ENCODE measurements at places on chromosomes 2 and 18. TPM values are rescaled to one million over a fixed set of nuclear protein-coding genes. Genes with fewer than 3 reads are reported as not detected.

- peaks cover 7% of the 10 kb centered on the region for H3K4me1 ChIP-seq
- H3K36me3 ChIP-seq = no peaks in the 10 kb centered on the region
- H3K27ac ChIP-seq = no peak overlapping the region
Observed at GRCh38 chr2:209426432-209426831, 2.6 kb downstream of the MAP2 start.

DNA sequence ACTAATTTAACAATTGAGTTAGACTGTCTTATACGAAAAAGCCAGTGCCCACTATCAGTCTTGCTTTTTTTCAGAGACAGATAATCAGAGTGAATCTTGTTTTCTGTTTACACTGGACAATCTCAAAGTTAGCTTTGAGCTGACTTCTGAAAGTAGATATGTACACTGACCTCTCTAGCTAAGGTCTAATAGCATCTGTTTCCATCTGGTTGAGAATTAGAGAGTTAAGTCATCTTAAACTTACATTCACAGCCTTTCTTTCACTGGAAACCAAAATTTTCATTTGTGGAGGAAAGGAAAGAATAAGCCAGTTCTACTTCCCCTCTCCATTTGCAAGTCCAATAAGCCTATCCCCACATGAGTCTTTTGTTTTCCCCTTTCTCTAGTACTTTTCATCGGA is 89.3 kb downstream of the VRK2 start:
- no peak overlapping the region for H3K4me3 ChIP-seq
- no peak for DNase-seq
- no peaks in the 10 kb centered on the region for H3K27me3 ChIP-seq
- H3K36me3 ChIP-seq = no peaks in the 10 kb centered on the region

Gene ANKRD30B
- total RNA-seq = not detected

Gene UGT1A8
- total RNA-seq = not detected

GRCh38 chr2:177740700-177741099 is 331.9 kb downstream of the PDE11A start:
- H3K4me3 ChIP-seq = no peak overlapping the region
- H3K27ac ChIP-seq = no peak overlapping the region
- H3K36me3 ChIP-seq = no peaks in the 10 kb centered on the region
- H3K27me3 ChIP-seq = no peaks in the 10 kb centered on the region
- peak; percentile 38 for DNase-seq
- peaks cover 30% of the 10 kb centered on the region for H3K4me1 ChIP-seq

Gene GDF7
- total RNA-seq = 0.55 TPM

Gene CNTNAP5
- total RNA-seq = not detected

DNA sequence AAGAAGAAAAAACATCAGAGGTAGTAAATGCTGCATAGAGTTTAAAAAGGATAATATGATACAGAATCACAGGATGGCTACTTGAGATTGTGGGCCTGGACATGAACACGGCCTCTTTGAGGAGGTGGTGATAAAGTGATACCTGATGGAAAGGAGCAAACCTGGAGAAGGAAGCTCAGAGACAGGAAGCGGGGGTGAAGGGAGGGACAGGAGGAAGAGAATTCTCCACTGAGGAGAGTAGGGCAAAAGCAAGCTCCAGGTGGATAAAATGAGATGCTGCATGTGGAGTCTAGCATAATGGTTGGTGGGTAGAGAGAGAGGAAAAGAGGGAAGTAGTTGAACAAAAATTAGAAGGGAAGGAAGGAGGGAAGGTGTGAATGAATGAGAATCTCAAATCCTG is 77.0 kb upstream of the GALNT3 start:
- no peaks in the 10 kb centered on the region for H3K27me3 ChIP-seq
- no peak overlapping the region for H3K27ac ChIP-seq
- no peak for DNase-seq
- no peaks in the 10 kb centered on the region for H3K4me1 ChIP-seq
- H3K4me3 ChIP-seq = no peak overlapping the region
- H3K36me3 ChIP-seq = no peaks in the 10 kb centered on the region

DNA sequence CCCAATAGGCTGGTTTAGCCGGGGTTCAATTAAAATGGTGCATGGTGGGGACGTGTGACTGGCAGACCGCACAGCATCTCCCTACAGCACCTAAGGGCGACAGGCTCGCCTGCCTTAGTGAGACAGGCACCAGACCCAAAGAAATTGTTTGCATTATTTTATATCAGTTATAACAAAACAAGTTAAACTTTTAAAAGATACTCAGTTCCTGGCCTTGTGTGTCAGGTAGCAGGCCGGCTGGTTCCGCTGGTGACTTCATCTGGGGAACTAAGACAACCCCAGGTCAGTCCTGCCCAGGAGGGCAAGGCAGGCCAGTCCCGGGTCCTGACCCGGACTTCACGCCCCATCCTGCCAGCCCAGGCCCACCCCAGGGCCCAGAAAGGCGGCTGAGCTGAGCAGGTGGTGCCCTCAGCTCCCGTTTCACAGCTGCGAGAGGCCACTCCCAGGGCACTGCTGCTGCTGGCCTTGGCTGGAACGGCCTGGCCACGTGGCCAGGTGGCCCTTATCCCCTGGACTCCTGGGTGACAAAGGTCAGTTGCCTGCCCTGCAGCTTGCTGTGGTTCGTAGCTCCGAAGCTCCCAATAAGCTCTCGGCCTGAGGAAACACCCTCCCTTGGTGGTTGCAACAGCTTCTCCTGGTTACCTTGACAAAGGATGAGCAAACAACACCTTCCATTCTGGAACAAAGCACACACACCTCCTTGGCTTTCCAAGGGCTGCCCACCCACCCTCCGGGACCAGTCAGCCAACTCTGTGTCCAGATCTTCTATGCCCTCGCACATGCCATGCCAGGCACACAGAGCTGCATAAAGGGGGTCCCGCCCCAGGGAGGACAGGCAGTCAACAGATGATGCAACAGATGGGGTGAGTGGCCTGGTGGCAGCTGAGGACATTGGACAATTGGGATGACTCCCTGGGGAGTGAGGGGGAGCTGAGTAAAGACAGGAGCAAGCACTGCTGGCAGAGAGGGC is 11.3 kb upstream of the AGXT start:
- no peak overlapping the region for H3K4me3 ChIP-seq
- H3K4me1 ChIP-seq = no peaks in the 10 kb centered on the region
- no peaks in the 10 kb centered on the region for H3K36me3 ChIP-seq
- DNase-seq = no peak

Gene ALLC
- 0.47 TPM for total RNA-seq

GRCh38 chr2:173834141-173834540 is 131.0 kb downstream of the SP3 start:
- H3K27me3 ChIP-seq = no peaks in the 10 kb centered on the region
- no peak overlapping the region for H3K27ac ChIP-seq
- DNase-seq = no peak
- H3K4me3 ChIP-seq = no peak overlapping the region

GRCh38 chr2:178401994-178402437 is 49.0 kb downstream of the PRKRA start:
- H3K27ac ChIP-seq = no peak overlapping the region
- H3K27me3 ChIP-seq = no peaks in the 10 kb centered on the region
- H3K4me3 ChIP-seq = no peak overlapping the region

Gene LHCGR
- total RNA-seq = not detected

Gene FECH
- total RNA-seq = 46.8 TPM

DNA sequence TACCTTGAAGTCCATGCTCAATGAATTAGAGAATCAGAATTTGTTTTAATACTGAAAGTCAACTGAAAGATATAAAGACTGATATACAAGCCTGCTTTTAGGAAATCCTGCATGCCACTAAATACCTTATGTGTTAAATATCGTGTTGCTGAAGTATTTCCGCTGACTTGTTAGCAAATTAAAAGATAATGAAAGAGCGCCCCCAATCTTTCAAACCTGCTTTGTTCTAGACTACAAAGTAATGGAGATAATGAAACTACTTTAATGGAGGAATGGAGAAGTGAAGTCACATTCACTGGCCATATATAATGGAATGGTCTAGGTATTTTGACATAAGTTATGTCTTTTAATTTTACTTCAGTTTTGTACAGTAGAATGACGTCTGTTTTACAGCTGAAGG is 95.7 kb downstream of the ASXL3 start:
- DNase-seq = no peak
- no peak overlapping the region for H3K27ac ChIP-seq
- H3K4me1 ChIP-seq = no peaks in the 10 kb centered on the region
- no peaks in the 10 kb centered on the region for H3K36me3 ChIP-seq
- H3K27me3 ChIP-seq = no peaks in the 10 kb centered on the region
- H3K4me3 ChIP-seq = no peak overlapping the region

- no peak overlapping the region for H3K4me3 ChIP-seq
- H3K27me3 ChIP-seq = no peaks in the 10 kb centered on the region
- DNase-seq = no peak
- H3K27ac ChIP-seq = no peak overlapping the region
- H3K36me3 ChIP-seq = no peaks in the 10 kb centered on the region
- H3K4me1 ChIP-seq = no peaks in the 10 kb centered on the region
Observed at GRCh38 chr2:79716266-79716665, 203.4 kb downstream of the CTNNA2 start.

- no peaks in the 10 kb centered on the region for H3K27me3 ChIP-seq
- DNase-seq = no peak
- no peak overlapping the region for H3K27ac ChIP-seq
- H3K4me1 ChIP-seq = no peaks in the 10 kb centered on the region
Observed at GRCh38 chr2:47493317-47494035, 90.5 kb downstream of the MSH2 start.

Gene SEMA4F
- 4.8 TPM for total RNA-seq

- no peaks in the 10 kb centered on the region for H3K4me1 ChIP-seq
- no peak overlapping the region for H3K27ac ChIP-seq
- no peaks in the 10 kb centered on the region for H3K36me3 ChIP-seq
- DNase-seq = no peak
- no peaks in the 10 kb centered on the region for H3K27me3 ChIP-seq
Observed at GRCh38 chr2:10161961-10162441, 39.5 kb downstream of the RRM2 start.

Gene IL37
- total RNA-seq = not detected

DNA sequence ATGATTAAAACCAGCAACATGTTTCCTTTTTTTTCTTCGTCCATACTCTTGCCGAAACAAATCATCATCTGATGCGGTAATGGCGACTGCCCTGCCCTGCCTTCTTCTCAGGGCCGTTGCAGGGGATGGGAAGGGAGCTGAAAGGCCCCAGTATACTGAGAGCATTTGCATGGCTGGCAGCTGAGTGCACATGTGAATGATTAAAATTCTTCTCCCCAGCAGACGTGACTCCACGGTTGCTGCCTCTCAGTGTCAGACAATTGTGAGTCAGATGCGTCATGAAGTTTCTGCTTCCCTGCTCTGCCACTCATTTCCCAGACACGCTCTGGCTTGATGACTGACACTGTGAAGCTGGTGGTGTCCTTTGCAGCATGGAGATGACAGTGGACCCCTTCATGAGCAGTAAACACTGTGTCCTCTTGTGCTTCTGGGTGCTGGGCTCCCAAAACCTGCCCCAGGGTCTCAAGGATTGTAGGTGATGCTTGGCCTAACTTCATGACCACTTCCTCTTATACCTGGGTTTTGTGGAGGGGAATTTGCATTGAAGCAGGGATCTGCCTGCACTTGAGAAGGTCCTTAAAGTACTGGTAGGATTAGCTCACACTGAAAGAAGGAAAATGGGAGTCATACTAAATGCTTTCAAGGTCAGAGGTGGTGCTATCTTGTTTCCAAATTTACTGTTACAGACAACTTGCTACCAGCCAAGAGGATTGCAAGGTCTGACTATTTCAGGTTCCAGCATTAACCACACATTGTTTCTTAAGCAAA is 222.5 kb upstream of the COPS8 start:
- no peaks in the 10 kb centered on the region for H3K27me3 ChIP-seq
- H3K36me3 ChIP-seq = no peaks in the 10 kb centered on the region
- no peaks in the 10 kb centered on the region for H3K4me1 ChIP-seq
- peak; percentile 9 for DNase-seq

DNA sequence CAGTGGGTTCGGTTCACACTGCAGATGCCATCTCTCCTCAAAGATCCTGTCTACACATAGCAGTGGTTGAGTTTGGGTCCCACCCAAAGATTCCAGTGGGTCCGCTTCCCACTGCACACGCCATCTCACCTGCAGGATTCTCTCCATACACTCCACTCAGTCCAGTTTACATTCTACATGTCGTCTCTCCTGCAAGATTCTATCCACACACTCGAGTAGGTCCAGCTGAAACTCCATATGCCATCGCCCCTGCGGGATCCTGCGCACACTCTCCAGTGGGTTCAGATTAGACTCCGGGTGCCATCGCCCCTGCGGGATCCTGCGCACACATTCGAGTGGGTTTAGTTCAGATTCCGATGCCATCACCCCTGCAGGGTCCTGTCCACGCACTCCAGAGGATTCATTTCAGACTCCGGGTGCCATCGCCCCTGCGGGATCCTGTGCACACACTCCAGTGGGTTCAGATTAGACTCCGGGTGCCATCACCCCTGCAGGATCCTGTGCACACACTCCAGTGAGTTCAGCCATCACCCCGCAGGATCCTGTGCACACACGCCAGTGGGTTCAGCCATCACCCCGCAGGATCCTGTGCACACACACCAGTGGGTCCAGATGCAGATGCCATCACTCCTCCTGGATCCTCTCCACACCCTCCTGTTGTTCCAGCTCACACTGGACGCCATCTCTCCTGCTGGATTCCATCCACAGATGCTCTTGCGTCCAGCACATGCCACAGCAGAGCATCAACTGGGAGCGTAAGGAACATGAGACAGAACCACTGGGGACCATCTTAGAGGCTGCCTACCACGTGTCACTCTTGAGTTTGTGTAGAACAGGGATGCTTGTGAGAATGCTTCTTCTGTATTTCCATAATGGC is 3.0 kb upstream of the PXDN start:
- H3K4me3 ChIP-seq = no peak overlapping the region
- no peak overlapping the region for H3K27ac ChIP-seq
- H3K36me3 ChIP-seq = no peaks in the 10 kb centered on the region
- no peak for DNase-seq
- no peaks in the 10 kb centered on the region for H3K27me3 ChIP-seq

Gene MPP4
- total RNA-seq = 1.2 TPM

- no peaks in the 10 kb centered on the region for H3K36me3 ChIP-seq
- no peak overlapping the region for H3K4me3 ChIP-seq
- no peak overlapping the region for H3K27ac ChIP-seq
- no peaks in the 10 kb centered on the region for H3K4me1 ChIP-seq
Observed at GRCh38 chr18:25896956-25897355, 193.5 kb downstream of the SS18 start.

DNA sequence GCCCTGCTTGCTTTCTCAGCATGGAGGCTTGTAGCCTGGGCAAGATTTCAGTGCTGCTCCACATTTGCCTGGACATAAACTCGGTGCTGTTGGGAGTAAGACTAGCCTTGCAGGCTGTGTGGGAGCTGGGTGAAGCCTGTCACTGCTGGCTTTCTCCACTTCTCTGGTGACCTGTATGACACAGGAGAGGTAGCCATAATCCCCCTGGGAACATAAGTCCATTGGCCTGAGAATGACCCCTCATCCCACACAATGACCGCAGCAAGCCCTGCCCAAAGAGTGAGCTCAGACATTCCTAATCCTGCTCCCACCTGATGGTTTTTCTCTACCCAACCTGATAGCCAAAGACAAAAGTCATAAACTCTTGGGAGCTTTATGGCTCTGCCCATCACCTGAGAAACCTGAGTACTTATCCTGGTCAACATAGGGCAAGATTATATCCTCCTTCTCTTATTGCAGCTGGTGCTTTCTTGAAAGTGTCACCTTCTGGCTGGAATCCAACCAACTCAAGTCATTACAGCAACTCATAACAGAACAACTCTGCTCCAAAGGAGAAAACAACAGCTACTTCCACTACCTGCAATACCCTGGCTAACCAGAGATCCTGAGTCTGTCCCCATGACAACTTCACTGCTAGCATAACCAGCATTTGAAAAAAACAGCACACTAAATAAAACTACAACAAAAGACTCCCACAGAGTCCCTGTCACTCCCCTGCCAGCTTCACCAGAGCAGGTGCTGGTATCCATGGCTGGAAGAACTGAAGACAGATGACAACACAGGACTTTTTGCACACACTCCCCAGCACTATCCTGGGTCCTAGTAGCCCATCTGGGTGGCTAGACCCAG is 834.4 kb upstream of the DDX18 start:
- H3K4me3 ChIP-seq = no peak overlapping the region
- H3K27me3 ChIP-seq = no peaks in the 10 kb centered on the region
- no peak overlapping the region for H3K27ac ChIP-seq

Data from adrenal gland (tissue), 19 donors.